Hindlimb muscle (tissue), 1 donor: ENCODE measurements at places on chromosomes 4 and X.

GRCh38 chr4:7158081-7158750 is 34.1 kb upstream of the SORCS2 start:
- DNase-seq: no peak

- DNase-seq: no peak
Observed at GRCh38 chr4:174214101-174214878, 69.2 kb downstream of the FBXO8 start.

DNA sequence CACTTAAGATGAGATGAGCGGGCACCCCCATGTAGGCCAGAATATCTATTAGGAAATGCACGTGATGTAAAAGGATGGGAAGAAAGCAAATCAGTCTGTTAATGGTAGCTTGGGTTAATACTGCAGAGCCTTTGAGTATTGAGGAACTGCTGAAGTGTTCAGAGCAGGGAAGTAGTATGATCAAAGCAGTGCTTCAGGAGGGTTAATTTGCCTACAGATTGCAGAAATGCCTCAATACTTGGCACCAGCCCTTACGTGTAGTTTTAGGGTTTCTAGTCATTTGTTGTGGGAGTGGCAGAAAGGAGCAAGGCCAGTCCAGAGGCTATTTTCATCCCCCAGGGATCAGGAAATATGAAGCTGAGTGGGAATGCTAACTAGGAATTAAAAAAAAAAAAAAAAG is 19.7 kb downstream of the ZFX start:
- DNase-seq: no peak

DNA sequence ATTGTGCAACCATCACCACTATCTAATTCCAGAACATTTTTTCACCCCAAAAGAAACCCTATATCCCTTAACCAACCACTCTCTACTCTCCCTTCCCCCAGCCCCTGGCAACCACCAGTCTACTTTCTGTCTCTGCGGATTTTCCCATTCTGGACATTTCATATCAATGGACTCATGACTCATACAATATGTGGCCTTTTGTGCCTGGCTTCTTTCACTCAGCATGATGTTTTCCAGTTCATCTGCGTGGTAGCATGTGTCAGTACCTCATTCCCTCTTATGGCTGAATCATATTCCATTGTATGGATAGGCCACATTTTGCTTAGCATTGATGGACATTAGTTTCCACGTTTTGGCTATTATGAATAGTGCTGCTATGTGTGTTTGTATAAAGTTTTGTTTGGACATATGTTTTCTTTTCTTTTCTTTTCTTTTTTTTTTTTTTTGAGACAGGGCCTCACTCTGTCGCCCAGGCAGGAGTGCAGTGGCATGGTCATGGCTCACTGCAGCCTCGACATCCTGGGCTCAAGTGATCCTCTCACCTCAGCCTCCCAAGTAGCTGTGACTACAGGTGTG is 335.4 kb downstream of the BCOR start:
- no peak for DNase-seq

DNA sequence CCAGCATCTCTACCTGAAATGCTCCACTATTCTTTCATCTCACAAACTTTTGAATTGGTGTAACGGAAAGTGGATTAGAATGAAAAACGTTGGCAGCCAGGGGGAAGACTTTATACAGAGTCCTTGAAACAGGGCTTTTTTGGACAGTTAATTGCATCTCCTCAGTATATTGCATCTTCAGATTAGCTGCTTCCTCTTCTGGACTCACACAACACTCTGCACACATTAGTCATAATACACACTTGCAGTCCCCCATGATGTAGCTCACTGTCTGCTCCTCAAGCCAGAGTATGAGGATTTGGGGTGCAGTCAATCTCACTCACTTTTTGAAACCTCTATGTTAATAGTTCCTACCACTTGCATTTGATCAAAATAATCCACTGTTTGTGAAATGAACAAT is 101.0 kb downstream of the ADGRA3 start:
- no peak for DNase-seq

GRCh38 chrX:138886769-138887168 is 175.3 kb upstream of the FGF13 start:
- DNase-seq: no peak

DNA sequence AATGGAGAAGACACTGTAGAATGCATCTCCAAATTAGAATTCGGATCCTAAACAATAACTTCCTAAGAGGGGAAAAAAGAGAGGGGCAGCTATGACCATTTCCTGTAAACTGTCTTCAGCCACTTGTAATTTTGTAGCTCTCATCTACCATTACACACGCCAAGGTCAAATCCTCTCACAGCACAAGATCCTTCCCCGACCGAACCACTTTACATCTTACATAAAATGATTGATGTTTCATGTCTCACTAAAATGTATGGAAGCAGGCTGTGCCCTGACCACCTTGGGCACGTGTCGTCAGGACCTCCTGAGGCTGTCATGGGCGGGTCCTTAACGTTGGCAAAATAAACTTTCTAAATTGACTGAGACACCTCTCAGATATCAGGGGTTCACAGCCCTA is 24.1 kb upstream of the PBDC1 start:
- peak; percentile 25 for DNase-seq

GRCh38 chr4:154047733-154048132 is 258.9 kb upstream of the SFRP2 start:
- DNase-seq: no peak

DNA sequence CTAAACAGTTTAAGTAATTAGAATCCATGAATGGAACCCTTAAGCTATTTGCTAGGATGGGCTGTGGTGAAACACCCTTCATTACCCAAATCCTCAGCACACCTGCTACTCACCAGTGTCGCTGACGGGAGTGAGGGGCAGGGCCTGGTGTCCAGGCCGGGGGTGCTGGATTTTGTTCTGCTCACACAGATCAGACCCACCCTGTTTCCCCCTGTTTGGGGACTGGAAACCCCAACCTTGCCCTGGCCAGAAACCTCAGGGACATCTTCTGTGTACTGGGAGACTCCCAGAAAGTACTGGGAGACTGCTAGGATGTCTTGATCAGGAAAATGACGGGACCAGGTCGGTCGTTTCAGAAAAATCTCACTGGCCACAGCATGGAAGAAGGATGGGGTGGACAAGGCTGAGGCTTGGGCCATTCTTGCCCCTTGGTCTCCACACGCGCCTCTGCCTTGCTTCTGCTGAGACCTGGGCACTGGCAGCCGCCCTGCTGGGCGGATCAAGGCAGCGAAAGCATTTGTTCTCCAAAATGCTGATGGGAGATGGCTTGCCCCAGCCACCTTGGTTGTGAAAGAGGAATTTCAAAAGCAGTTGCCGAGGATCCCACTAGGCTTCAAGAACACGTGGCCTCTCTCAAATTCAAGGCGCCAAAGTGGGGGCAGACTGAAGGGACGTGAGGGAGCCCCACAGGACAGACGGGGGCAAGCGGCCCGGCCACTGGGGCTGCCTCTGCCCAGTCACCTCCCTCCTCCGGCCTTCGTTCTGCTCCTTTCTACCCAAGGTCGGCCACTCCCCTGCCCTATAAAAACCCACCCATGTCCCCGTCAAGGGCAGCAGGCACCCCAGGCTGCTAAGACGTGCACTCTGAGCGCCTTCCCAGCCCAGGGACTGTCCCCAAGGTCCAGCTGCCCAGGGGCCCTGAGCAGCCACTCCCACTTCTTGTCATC is 23.5 kb upstream of the PDE6B start:
- no peak for DNase-seq

- peak; percentile 8 for DNase-seq
Observed at GRCh38 chrX:44228621-44229020, 114.9 kb downstream of the EFHC2 start.

DNA sequence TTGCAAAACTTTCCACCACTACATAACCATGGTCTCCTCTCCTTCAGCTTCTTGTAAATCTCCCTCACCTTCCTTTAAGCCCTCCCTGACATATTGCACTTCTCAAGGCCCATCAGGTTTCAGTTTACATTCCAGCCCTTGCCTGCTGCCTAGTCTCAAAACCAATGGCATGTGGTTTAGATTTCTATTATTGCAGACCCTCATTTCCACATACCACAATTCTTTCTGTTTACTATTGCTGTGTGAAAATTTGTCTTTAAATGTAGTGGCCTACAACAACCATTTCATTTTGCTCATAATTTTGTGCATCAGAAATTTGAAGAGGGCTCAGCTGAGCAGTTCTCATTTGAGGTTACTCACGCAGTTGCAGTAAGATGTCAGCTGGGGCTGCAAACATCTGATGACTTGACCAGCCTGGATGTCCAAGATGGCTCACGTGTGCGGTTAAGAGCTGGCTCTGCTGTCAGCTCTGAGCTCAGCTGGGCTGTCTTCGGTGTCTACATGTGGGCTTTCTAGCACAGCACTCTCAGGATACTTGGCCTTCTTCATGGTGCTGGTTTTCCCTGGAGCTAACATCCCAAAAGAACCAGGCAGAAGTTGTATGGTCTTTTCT is 29.9 kb upstream of the SOD3 start:
- DNase-seq: no peak

- DNase-seq: no peak
Observed at GRCh38 chrX:11688201-11688600, 22.5 kb upstream of the ARHGAP6 start.

DNA sequence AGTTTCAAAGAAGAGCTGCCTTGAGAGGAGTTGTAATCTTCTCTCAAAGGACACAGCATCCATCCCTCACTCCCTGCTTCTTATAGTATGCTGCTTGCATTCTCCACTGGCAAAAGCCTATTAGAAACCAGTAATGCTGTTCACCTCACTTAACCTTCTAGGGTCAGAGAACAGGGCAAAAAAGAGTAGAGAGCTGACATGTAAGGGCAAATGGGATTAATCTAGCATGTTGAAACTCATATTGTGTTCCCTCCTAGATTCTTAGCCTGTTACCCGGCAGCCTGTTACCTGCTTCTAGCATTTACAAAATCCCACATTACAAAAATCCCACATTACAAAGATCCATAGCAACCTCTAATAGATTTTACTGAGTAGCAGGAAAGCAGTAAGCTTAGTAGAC is 244.7 kb downstream of the SLC7A11 start:
- no peak for DNase-seq

DNA sequence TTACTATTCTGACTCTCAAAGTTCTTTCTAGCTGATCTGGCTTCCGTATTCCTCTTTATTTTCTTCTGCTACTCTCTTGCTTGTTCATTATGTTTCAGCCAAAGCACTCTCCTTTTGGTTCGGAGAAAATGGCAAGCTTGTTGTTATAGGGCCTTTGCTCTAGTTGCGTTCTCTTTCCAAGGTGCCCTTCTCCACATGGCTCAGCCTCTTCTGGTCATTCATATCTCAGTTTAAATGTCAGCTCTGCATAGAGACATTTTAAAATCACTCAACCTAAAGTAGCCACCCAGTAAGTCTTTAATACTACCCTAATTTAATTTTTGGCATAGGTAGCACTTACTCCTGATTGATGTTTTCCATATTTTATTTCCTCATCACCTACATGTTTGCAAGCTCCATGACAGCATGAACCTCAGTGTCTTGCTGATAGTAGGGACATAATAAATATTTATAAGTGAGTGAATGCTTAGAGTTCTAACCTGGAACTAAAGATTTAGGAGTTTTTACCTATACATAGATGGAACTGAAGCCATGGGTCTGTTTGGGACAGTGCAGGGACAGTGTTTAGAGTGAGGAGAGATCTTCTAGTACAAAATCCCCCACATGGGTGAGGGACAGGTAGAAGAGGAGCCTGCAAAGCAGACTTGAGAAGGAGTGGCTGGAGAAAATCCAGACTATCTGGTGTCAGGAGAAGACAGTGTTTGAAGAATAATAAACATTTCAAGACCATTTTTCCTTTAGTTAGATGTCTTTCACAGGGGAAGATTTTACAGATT is 17.9 kb downstream of the SLC30A9 start:
- DNase-seq: no peak

DNA sequence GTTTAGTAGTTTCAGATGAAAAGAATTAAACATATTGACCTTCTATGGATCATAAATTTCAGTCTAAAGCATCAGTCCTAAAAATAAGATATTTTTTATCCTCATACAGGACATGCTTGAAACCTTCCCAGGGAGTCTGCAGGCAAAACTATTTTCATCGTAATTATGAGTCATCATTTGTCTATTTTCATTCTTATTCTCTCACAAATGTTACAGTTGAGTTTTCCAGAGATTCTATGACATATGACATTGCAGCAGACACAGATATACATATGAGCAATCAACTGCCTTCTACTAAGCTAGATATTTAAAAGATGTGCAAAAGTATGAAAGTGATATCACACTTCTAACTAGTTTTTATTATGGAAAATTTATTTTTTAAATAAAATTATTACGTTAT is 398.0 kb downstream of the MAGEB5 start:
- no peak for DNase-seq

- DNase-seq: no peak
Observed at GRCh38 chr4:94332983-94333590, 9.5 kb downstream of the HPGDS start.

DNA sequence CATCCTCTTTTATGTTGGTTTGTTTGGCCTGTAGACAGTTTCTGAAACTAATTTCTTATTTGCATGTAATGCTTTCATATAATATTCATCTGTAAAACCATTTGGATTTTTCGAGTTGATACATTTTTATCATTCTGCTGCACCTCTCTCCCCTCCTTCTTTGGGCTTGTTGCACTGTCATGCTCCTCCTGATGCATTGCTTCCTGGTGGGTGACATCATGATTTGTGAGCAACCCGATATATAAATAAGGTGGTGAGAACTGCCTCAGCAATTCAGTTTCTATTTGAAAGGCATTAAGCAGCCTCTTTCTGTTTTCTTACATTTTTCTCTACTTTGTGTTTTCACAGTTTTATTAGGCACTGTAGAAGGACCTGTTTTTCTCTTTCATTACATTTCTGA is 515.7 kb downstream of the RPA4 start:
- no peak for DNase-seq

DNA sequence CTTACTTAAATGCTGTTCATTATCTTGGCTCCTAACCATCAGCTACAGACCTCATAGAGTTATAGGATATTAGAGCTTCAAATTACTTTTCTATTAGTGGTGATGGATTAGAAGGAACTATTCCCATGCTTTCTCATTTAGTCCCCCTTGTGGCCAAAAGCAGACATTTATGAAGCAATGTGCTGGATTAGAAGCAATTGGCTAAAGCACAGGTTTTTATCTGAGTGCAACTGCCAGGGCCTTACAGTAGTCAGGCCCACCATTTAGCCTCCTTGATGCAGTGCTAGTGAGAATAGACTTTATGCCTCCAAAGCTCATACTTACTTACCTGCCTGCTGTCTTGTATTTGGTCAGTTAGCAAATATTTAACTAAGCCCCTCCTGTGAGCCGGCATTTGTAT is 93.0 kb downstream of the TSPAN7 start:
- peak; percentile 11 for DNase-seq

DNA sequence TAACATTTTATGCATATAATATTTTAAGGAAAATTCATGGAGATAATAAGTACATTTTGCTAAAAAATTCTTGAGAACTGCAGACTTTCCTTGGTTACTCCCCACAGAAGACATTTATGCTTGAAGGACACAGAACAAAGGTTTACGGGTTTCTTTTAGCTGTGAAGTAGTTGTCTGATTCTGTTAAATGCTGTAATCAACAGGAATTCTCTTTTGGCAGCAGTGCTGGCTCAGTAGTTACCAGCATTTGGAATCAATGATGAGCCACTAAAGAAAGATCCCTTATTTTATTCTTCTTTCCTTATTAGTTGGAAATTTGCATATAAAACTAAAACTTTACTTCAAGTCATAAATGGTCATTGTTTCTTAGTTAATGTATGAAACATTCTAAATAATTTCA is 199.3 kb upstream of the FAT4 start:
- DNase-seq: no peak
